ENCODE measurements at places on chromosomes 6 and 20.

- no peak for DNase-seq
Observed at GRCh38 chr20:58208944-58209343, 19.5 kb downstream of the ANKRD60 start.

DNA sequence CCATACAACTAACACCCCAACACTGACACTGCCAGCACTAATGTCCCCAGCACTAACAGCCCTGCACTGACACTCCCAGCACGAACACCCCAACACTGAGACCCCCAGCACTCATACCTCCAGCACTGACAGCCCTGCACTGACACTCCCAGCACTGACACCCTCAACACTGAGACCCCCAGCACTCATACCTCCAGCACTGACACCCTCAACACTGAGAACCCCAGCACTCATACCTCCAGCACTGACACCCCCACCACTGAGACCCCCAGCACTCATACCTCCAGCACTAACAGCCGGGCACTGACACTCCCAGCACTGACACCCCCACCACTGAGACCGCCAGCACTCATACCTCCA lies 57.2 kb downstream of the ERMARD start:
- DNase-seq = no peak

DNA sequence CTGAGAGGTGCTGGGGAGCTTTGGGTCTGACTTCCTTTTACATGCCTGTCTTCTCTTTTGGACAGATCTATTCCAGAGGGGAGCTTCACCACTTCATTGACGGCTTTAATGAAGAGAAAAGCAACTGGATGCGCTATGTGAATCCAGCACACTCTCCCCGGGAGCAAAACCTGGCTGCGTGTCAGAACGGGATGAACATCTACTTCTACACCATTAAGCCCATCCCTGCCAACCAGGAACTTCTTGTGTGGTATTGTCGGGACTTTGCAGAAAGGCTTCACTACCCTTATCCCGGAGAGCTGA lies 13.1 kb downstream of the PRDM1 start:
- no peak for DNase-seq

DNA sequence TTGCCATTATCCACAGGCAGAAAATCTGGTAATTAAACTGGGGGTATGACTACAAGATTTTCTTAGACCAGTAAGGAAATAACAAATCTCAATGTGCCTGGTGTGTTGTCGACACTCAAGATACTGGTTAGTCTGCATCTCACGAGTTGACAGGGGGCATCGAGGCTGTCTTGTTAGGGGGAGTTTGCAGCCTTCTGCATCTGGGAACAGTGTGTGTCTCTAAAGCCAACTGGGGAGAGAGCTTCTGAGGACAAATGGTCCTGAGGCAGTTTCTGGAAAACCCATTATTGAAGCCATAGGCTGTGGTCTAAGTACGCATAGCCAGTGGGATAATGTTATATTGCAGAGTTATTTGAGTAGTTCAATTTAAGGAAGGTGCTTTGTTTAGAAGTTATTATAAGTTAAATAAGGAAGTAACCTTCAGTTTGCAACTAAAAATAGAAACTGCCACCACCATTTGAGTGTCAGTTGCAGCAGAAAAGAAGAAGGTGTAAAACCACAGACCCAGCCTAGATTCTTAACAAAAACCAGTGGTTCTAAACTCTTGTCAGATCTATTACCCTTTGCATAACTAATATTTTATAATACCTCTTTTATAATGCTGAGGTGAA lies 15.4 kb upstream of the MAPK13 start:
- DNase-seq = no peak

GRCh38 chr6:129073691-129074395 lies 190.9 kb downstream of the LAMA2 start:
- DNase-seq = no peak

Data from stimulated activated CD4-positive, alpha-beta T cell treated with anti-CD3 and anti-CD28 coated beads, Interleukin-1b, Interleukin-23, amount 100 ng/mL, for 24 hours (primary cell).